ENCODE measurements at places on chromosomes 5 and 9.

GRCh38 chr5:144697847-144698262 is 527.2 kb downstream of the KCTD16 start:
- no peak for DNase-seq

DNA sequence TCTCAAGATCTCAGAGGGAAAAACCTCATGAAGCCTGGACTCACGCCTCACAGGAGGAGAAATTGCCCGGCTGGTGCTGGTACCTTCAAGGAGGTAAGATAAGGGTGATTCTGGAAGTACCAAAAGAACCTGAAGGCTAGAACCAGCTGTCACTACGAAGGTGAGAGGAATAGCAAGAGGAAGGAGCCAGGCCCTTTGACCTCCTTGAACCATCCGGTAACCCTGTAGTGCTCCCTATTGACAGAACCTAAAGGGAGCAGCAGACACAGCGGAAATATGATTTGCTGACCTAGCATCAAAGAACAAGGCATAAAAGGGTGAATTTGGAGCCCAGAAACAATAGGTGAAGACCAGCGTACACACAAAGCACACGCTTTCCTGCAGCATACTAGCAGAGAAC is 92.2 kb downstream of the DOCK8 start:
- no peak for DNase-seq

DNA sequence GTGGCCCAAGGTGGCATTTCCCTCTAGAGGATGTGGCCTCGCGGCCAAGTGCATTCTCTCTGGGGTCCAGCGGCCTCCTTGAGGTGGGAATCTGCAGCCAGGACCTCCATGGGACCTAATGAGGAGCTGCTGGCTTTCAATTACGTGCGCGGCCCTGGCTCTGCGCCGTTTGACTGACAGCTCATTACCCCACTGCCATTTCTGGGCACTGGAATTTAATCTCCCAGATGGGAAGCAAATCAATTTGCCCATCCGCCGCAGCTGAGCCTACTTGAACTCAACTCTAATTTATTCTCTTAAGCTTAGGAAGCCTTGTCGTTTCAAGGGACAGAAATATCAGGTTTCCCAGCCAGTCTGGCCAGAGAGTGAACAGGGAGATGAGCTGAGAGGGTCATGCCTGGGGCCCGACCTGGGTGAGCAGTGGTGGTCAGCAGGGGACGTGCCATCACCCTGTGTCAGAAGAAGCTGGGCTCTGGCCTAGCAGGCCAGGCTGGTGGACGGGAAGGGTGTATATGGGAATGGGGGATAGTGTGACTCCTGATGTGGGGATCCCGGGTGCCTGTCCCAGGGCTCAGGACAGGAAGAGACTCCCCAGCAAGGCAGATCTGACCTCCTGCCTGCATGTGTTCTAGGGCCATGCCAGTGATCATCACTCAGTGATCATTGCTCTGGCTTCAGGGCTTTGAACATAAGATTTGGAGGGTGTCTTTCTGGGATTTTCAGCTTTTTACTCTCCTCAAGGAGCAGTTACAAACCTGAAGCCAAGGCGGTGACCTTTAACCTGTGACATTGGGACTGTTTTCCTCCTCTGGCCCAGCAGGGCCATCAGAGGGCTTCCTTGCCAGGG is 69.7 kb downstream of the MACROH2A1 start:
- DNase-seq = peak; percentile 55

GRCh38 chr5:56457887-56458812 is 225.0 kb upstream of the ANKRD55 start:
- peak; percentile 72 for DNase-seq

- DNase-seq = no peak
Observed at GRCh38 chr5:56211298-56211865, 21.7 kb downstream of the ANKRD55 start.

- no peak for DNase-seq
Observed at GRCh38 chr9:93052791-93053540, 5.5 kb upstream of the SUSD3 start.

GRCh38 chr9:38305582-38305981 is 86.9 kb upstream of the ALDH1B1 start:
- DNase-seq = no peak

- no peak for DNase-seq
Observed at GRCh38 chr5:149392718-149393117, 13.6 kb upstream of the IL17B start.

- DNase-seq = no peak
Observed at GRCh38 chr5:80182809-80183580, 72.9 kb downstream of the SERINC5 start.

- DNase-seq = peak; percentile 67
Observed at GRCh38 chr9:110895147-110895905, 142.9 kb downstream of the LPAR1 start.

DNA sequence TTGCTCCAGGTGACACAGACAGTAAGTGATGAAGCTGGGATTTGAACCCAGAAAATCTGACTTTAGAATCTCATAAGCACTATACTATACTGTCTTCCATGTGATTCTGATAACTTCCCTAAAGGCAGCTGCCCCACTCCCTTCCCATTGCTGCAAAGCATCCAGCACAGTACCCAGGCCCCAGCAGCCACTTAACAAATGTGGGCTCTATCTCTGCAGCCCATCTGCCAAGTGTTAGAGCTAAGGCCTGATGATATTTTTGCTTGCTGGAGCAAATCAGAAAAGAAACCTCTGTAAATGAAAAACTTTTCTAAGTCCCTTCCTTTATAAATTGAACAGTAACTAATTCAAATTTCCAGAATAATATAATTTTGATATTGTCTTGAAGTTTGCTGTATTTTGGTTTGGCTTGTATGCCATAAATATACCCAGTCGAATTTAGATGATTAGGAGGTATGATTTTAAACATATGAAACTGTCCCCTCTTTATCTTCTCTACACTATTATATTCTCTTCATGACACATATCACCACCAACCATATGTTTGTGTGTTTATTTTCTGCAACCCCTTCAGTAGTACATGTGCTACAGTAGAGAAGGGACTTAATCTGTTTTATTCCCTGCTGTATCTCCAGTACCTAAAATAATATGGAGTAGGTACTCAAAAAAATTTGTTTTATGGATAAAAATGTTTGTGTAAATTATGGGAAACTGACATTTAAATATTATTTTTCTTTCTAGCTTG is 63.8 kb downstream of the SMIM15 start:
- no peak for DNase-seq

DNA sequence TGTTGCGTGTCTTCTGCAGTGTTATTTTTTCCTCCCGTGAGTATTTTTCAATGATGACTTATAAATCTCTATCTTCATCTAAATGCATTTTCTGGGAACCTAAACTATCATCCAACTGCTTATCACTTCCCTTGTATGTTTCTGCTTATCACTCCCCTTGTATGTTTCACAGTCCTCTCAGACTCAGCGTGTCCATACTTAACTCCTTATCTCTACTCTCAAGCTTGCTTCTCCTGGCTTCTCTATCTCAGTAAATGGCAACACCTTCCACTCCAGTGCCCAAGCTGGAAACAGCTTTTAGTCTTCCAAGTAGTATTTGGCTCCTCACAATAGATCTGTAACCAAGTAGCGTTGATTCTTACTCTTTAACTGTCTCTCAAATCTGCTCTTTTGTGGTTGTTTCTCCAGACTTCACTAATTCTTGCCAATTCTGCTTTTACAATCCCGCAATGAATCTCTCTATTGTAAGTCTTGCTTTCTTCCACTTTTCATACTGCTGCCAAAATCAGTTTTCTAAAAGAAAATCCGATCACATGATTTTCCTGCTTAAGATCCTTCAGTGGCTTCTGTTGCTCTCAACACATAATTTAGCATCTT is 33.8 kb upstream of the TXNDC8 start:
- no peak for DNase-seq

GRCh38 chr9:116873491-116873890 is 186.4 kb downstream of the TRIM32 start:
- no peak for DNase-seq

- DNase-seq = no peak
Observed at GRCh38 chr5:76404223-76405211, 1.4 kb downstream of the IQGAP2 start.

GRCh38 chr9:132016456-132016855 is 63.2 kb downstream of the MED27 start:
- peak; percentile 67 for DNase-seq

GRCh38 chr5:134536876-134537275 is 11.4 kb downstream of the JADE2 start:
- DNase-seq = no peak

DNA sequence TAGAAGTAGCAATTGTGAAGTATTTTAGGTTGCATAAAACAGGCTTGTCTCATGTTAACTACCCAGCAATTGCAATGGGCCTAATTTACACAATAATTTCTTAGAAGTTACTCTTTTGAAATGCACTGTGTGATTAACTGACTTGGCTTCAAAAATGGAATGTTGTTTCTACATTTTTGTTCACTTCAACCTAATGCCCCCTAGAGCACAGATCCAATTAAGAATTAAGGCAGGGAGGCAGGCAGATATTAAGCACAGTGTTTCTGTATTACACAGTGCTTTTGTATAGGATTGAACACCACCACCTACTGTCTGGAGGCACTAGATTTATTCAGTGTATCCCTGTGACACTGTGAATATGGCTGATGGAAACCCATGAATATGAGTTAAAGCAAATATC is 302.1 kb downstream of the FBXL17 start:
- no peak for DNase-seq

- DNase-seq = no peak
Observed at GRCh38 chr9:127780126-127780885, 1.8 kb upstream of the SH2D3C start.

Data from tongue (tissue), 3 donors.